ENCODE measurements at places on chromosomes 2 and 18. TPM values are rescaled to one million over a fixed set of nuclear protein-coding genes. Genes with fewer than 3 reads are reported as not detected.

DNA sequence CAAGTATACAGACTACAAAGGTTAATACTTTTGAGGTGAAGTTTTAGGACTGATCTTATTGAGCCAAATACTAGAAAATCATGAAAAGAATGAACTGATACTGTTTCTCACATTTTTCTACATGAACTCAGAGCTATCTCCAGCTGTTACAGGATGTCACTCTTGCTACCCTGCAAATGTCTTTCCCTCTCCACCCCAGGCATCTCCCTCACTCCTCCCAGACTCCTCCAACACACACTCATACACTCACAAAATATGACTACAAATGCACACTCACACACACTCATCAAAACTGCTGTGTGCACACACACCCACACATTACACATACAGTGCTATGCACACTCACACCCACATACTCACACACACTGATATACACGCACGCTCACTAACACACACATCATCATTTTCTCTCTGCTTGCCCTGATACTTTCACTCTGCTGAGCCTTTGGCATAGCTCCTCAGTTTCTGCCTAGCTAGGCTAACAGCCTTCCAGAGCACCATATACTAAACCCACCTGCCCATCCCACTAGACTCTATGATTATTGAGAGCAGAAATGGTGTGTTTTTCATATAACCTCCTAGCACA is 273.3 kb downstream of the CD226 start:
- H3K27me3 ChIP-seq, result no peaks in the 10 kb centered on the region
- H3K4me1 ChIP-seq, result no peaks in the 10 kb centered on the region
- no peaks in the 10 kb centered on the region for H3K36me3 ChIP-seq
- H3K4me3 ChIP-seq, result no peak overlapping the region
- no peak overlapping the region for H3K27ac ChIP-seq

DNA sequence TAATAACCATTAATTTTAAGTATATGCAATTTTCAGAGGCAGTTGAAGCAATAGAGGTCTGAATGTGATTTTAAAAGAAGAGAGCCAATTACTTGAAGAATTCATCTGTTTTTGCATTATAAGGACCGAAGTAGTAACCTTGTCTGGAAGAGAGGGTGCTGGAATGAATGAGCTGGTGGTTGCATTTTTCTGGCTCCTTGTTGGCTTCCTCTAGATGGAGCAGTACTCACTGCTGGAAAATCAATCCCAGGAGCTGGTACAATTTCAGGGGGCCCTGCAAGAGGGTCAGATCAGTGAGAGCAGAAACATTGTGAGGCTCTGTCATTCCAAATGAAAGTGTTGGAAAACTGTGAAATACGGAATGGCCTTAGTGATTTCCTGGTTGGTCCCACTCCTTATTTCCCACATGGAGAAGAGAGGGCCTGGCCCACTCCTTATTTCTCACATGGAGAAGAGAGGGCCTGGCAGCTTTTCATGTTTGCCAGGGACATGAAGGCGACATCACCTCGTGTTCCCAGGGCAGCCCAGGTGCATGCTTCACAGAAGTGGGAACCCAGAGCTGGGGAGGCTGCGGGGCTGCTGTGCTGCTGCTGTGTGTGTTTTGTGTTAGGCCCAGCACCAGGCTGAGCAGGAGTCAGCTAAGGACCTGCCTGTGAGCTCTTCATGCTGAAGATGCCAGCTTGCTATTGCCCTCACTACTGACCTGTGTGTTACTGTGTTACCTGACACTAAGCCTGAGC is 197.4 kb downstream of the SNTG2 start:
- DNase-seq, result no peak
- no peak overlapping the region for H3K4me3 ChIP-seq
- H3K27ac ChIP-seq, result no peak overlapping the region
- no peaks in the 10 kb centered on the region for H3K4me1 ChIP-seq

GRCh38 chr2:168722592-168722991 is 79.8 kb upstream of the NOSTRIN start:
- peaks cover 19% of the 10 kb centered on the region for H3K36me3 ChIP-seq
- no peak overlapping the region for H3K27ac ChIP-seq
- DNase-seq, result no peak
- H3K4me1 ChIP-seq, result peaks cover 22% of the 10 kb centered on the region
- no peak overlapping the region for H3K4me3 ChIP-seq
- H3K27me3 ChIP-seq, result no peaks in the 10 kb centered on the region

DNA sequence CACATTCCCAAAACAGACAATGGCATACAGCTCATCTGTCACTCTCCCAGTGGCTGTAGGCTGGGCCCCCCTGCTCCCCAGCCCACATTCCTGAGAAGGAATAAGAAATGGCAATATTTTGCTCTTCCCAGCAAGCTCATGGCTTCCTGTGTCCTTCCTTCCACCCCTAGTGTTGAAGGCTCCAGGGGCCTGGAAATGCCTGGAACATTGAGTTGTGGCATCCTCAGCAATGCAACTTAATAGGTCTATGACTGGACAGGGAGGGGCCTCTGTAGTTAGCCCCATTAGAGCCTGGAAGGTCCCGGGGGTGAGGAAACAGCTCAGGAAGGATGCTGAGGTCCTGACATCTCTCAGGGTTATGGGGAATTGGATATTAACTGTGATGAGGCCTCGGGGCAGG is 3.3 kb downstream of the KIF3C start:
- H3K4me1 ChIP-seq, result no peaks in the 10 kb centered on the region
- no peak for DNase-seq
- H3K36me3 ChIP-seq, result no peaks in the 10 kb centered on the region
- no peak overlapping the region for H3K27ac ChIP-seq
- H3K27me3 ChIP-seq, result no peaks in the 10 kb centered on the region

- H3K27ac ChIP-seq, result no peak overlapping the region
- no peak for DNase-seq
- no peaks in the 10 kb centered on the region for H3K4me1 ChIP-seq
- H3K36me3 ChIP-seq, result no peaks in the 10 kb centered on the region
- H3K27me3 ChIP-seq, result no peaks in the 10 kb centered on the region
These were observed 247.1 kb downstream of the MYCN start for GRCh38 chr2:16187482-16187817.

DNA sequence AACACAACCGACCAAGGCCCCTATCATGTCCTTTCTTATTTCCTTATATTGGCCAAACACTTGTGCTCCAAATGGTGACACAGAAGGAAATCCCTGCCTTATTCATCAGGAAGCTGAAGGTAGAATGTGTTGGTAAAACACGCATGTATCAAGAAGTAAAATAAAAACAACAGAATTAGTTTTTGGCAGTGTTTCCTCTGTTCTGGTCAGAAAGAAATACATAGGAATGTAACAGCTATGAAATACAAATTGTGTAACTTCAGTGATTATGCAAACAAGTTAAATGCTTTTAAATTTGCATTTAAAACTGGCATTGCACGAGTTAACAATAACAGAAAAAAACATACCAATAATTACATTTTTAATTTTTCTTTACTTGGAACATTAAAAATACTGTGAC is 19.3 kb downstream of the ST6GAL2 start:
- no peaks in the 10 kb centered on the region for H3K27me3 ChIP-seq
- no peak for DNase-seq
- no peaks in the 10 kb centered on the region for H3K36me3 ChIP-seq
- H3K4me3 ChIP-seq, result no peak overlapping the region

- H3K4me1 ChIP-seq, result no peaks in the 10 kb centered on the region
- H3K27ac ChIP-seq, result no peak overlapping the region
- no peak for DNase-seq
- no peaks in the 10 kb centered on the region for H3K36me3 ChIP-seq
- H3K4me3 ChIP-seq, result no peak overlapping the region
These were observed 24.6 kb downstream of the KIF1A start for GRCh38 chr2:240795454-240795853.

DNA sequence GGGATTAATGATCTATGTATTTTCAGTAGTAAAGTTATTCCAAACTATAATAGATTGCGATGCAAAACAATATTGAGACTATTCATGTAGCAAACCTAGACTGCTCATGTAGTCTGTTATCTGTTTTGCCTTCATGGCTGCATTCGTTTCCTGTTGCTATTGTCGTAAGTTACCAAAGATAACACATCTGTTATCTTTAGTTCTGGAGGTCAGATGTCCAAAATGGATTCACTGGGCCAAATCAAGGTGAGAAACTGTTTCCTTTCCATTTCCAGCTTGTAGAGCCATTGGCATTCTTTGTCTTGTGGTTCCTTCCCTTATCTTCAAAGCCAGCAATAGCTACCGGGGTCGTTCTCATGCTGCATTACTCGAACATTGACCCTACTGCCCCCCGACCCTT is 20.9 kb downstream of the ITGAV start:
- H3K36me3 ChIP-seq, result peaks cover 2% of the 10 kb centered on the region
- DNase-seq, result no peak
- H3K4me1 ChIP-seq, result no peaks in the 10 kb centered on the region
- H3K4me3 ChIP-seq, result no peak overlapping the region

- no peaks in the 10 kb centered on the region for H3K27me3 ChIP-seq
- no peak overlapping the region for H3K27ac ChIP-seq
- no peak for DNase-seq
- H3K4me1 ChIP-seq, result no peaks in the 10 kb centered on the region
These were observed 18.2 kb downstream of the SLC8A1 start for GRCh38 chr2:40433736-40434135.

- H3K27ac ChIP-seq, result no peak overlapping the region
- no peaks in the 10 kb centered on the region for H3K27me3 ChIP-seq
- H3K4me1 ChIP-seq, result no peaks in the 10 kb centered on the region
These were observed 99.2 kb upstream of the KYNU start for GRCh38 chr2:142778289-142778688.

- no peaks in the 10 kb centered on the region for H3K36me3 ChIP-seq
- H3K4me3 ChIP-seq, result no peak overlapping the region
- no peak overlapping the region for H3K27ac ChIP-seq
- no peaks in the 10 kb centered on the region for H3K4me1 ChIP-seq
- no peak for DNase-seq
- H3K27me3 ChIP-seq, result peaks cover 3% of the 10 kb centered on the region
These were observed 36.5 kb downstream of the DTNA start for GRCh38 chr18:34746614-34747013.

- peak; percentile 28 for DNase-seq
- H3K27ac ChIP-seq, result no peak overlapping the region
- no peaks in the 10 kb centered on the region for H3K36me3 ChIP-seq
- peaks cover 3% of the 10 kb centered on the region for H3K27me3 ChIP-seq
- peaks cover 9% of the 10 kb centered on the region for H3K4me1 ChIP-seq
These were observed 71.1 kb upstream of the SH3BP4 start for GRCh38 chr2:234880551-234881211.

- DNase-seq, result no peak
- H3K4me1 ChIP-seq, result no peaks in the 10 kb centered on the region
- no peak overlapping the region for H3K27ac ChIP-seq
- H3K4me3 ChIP-seq, result no peak overlapping the region
- no peaks in the 10 kb centered on the region for H3K36me3 ChIP-seq
- H3K27me3 ChIP-seq, result no peaks in the 10 kb centered on the region
These were observed 559.3 kb upstream of the CDH2 start for GRCh38 chr18:28736223-28736622.

DNA sequence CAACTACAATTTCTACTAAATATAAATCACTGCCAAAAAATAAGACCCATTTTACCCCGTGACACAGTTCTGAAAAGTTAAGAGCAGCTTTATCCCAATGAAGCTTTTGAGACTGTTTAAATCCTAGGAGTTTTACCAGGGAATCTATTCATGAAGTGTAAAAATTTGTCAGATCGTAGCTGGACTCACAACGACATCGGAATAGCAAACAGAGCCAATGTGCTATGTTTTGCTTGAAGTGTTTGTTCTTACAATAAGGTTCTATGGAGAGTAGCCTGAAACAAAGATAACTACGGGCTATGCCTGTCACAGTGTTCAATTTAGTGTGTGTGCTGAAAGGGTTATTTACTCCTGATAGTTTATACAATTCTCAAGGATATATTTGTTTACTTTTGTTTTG is 78.5 kb upstream of the L3MBTL4 start:
- no peak for DNase-seq
- no peaks in the 10 kb centered on the region for H3K36me3 ChIP-seq
- H3K27ac ChIP-seq, result no peak overlapping the region
- no peak overlapping the region for H3K4me3 ChIP-seq
- H3K4me1 ChIP-seq, result no peaks in the 10 kb centered on the region
- H3K27me3 ChIP-seq, result no peaks in the 10 kb centered on the region

DNA sequence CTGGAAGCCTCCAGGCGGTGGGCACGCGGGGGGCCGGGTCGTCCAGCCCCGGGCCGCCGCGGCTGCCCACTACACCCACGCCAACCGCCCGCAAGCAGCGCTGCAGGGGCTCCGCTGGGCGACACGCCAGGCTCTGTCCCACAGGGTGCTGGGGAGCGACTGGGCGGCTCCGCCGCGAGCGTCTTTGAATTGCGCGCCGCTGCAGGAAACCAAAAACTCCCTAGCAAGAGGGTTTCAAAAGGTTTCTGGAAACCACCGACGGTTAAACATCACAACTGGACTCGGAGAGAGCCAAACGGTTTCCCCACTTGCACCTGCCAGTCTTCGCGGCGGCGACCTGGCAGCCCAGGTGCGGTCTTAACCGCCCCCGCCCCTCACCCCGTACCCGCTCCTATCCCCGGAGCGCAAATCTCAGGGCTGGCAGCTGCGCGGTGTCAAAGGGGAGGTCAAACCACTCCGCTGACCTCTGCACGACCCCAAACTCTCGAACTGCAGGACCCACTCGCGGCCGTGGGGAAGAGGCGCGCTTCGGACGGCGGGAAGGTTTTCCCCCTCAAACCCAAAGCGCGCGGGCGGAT is 1.0 kb downstream of the CXCR4 start:
- H3K4me3 ChIP-seq, result peak overlapping the region; percentile 98
- H3K27me3 ChIP-seq, result peaks cover 2% of the 10 kb centered on the region
- peaks cover 50% of the 10 kb centered on the region for H3K4me1 ChIP-seq

- H3K27ac ChIP-seq, result peak overlapping the region; percentile 93
- peaks cover 9% of the 10 kb centered on the region for H3K36me3 ChIP-seq
- no peaks in the 10 kb centered on the region for H3K27me3 ChIP-seq
- no peak for DNase-seq
- peaks cover 32% of the 10 kb centered on the region for H3K4me1 ChIP-seq
- peak overlapping the region; percentile 98 for H3K4me3 ChIP-seq
These were observed 316 bp downstream of the WDR12 start for GRCh38 chr2:202911203-202911511.

GRCh38 chr2:105388971-105389381 is 9.9 kb downstream of the FHL2 start:
- no peak overlapping the region for H3K27ac ChIP-seq
- H3K36me3 ChIP-seq, result no peaks in the 10 kb centered on the region
- no peaks in the 10 kb centered on the region for H3K27me3 ChIP-seq
- no peaks in the 10 kb centered on the region for H3K4me1 ChIP-seq
- H3K4me3 ChIP-seq, result no peak overlapping the region

DNA sequence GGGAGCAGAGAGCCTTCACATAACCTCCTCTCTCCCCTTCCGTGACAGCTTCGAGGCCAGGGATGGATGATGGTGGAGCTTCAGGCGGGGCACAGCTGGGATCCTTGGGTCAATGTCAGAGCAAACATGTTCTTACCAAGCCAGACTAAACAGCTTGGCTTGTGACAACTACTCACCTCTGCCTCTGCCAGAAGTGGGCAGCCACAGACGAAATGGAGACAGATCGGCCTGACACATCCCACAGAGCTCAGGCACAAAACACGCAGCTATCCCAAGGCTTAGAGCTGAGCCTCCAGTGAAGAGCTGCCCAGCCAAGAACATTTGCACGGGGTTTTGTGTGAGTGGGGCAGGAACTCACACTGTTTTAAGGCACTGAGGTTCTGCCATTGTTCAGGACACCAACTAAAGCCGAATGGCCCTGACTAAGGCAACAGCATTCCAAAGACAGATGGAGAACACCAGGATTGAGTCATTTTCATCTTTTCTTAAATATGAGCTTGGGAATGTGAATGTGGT is 12.8 kb downstream of the PXDN start:
- no peaks in the 10 kb centered on the region for H3K36me3 ChIP-seq
- H3K27me3 ChIP-seq, result peaks cover 3% of the 10 kb centered on the region
- H3K27ac ChIP-seq, result no peak overlapping the region
- H3K4me1 ChIP-seq, result no peaks in the 10 kb centered on the region

CCNYL1 gene
- 5.7 TPM for total RNA-seq

LINC00305 gene
- total RNA-seq, result not detected

FHL2 gene
- 1.3 TPM for total RNA-seq

MOGAT1 gene
- not detected for total RNA-seq

FRZB gene
- total RNA-seq, result not detected

ANKRD53 gene
- total RNA-seq, result not detected

Data from activated CD4-positive, alpha-beta memory T cell treated with anti-CD3 and anti-CD28 coated beads for 36 hours (primary cell).